ENCODE measurements at places on chromosomes 3 and 15. TPM values are rescaled to one million over a fixed set of nuclear protein-coding genes. Genes with fewer than 3 reads are reported as not detected.

DNA sequence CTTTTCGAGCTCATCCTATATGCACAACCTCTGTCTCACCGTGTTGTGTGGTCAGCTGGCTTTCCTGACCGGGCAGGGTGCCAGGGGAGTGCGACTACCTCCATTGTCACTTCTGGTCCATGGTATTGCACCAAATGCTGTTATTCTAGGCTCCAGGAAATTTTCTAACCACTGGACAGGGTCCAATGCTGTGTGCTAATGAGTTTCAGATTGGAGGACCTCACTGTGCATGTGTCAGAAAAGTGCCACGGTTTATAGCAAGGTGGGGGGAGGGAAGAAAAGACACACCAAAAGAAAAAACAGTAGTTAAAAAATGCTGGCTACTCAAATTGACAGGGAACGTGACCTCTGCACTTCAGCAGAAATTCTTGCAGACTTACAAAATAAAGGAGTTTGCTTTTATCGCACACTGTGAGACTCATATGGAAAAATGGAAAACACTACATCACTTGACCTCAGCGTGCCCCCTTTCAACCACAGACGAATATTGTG is 480.1 kb downstream of the FOXP1 start:
- DNase-seq: no peak
- peaks cover 71% of the 10 kb centered on the region for H3K4me1 ChIP-seq
- H3K4me3 ChIP-seq: no peak overlapping the region
- H3K36me3 ChIP-seq: no peaks in the 10 kb centered on the region
- H3K27ac ChIP-seq: peak overlapping the region; percentile 24

- H3K4me1 ChIP-seq: no peaks in the 10 kb centered on the region
- H3K27me3 ChIP-seq: no peaks in the 10 kb centered on the region
- no peak overlapping the region for H3K4me3 ChIP-seq
- H3K27ac ChIP-seq: no peak overlapping the region
- DNase-seq: no peak
Measured at GRCh38 chr3:65907232-65908130, 131.2 kb downstream of the MAGI1 start.

DNA sequence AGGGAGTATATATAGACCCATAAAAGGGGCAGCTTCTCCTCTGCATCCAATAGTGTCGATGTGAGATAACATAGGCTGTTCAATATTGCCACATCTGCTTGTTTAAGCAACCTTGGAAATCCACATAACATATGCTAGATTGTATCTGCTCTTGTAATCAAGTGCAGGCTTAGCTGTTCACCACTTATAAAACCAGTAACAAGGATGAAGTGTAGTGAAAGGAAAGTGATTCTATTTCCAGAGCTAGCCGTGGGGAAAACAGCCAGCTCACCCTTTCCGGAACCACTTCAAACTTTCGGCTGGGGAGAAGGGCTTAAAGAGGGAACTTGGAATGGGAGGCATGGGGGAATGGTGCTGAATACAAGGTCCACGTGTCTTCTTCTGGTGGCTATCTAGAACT is 204.0 kb downstream of the TAFA4 start:
- no peaks in the 10 kb centered on the region for H3K27me3 ChIP-seq
- H3K36me3 ChIP-seq: no peaks in the 10 kb centered on the region
- no peak overlapping the region for H3K4me3 ChIP-seq
- DNase-seq: no peak
- no peak overlapping the region for H3K27ac ChIP-seq

Gene ITIH3
- 7.6 TPM for total RNA-seq

Gene XYLB
- total RNA-seq: 3.4 TPM

Gene LMOD3
- total RNA-seq: not detected

Gene DIS3L
- 20.9 TPM for total RNA-seq
